ENCODE measurements at places on chromosomes 4 and X.

- no peak for DNase-seq
Measured at GRCh38 chr4:13851085-13851940, 223.8 kb upstream of the BOD1L1 start.

DNA sequence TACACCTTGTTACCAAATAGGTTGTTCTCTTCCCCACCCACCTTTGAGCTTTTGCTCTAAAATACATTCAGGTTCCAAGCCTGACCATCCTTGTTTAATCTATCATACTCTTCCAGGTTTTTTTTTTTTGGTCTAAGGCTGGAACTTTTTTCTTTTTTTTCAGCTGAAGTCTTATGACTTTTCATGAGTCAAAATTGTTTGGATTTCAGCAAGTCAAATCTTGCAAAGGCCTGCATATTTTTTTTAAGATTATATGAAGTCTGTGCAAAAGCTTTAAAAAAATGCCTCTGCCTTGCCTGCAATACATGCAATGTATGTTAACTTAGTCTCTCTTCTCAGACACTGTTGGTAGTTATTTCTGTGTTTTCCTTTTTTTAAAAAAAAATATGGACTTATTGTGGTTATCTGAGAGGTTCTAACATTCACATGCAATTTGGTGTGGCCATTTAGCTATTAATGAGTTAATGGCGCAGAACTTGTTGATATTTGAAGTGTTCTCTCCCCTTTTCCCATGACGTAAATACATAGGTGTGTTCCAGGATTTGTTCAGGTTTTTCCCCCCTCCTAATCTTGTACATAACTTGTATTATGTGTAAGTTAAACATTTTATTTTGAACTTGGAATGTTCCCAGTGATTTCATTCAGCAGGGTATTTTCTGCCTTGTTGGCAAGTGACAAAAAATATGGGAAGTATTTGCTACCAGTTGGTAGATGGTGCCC lies 58.7 kb downstream of the CCKAR start:
- peak; percentile 32 for DNase-seq

- DNase-seq = peak; percentile 22
Measured at GRCh38 chr4:108926061-108926460, 163.2 kb upstream of the ETNPPL start.

- DNase-seq = no peak
Measured at GRCh38 chrX:40065296-40066046, 32.3 kb downstream of the BCOR start.

DNA sequence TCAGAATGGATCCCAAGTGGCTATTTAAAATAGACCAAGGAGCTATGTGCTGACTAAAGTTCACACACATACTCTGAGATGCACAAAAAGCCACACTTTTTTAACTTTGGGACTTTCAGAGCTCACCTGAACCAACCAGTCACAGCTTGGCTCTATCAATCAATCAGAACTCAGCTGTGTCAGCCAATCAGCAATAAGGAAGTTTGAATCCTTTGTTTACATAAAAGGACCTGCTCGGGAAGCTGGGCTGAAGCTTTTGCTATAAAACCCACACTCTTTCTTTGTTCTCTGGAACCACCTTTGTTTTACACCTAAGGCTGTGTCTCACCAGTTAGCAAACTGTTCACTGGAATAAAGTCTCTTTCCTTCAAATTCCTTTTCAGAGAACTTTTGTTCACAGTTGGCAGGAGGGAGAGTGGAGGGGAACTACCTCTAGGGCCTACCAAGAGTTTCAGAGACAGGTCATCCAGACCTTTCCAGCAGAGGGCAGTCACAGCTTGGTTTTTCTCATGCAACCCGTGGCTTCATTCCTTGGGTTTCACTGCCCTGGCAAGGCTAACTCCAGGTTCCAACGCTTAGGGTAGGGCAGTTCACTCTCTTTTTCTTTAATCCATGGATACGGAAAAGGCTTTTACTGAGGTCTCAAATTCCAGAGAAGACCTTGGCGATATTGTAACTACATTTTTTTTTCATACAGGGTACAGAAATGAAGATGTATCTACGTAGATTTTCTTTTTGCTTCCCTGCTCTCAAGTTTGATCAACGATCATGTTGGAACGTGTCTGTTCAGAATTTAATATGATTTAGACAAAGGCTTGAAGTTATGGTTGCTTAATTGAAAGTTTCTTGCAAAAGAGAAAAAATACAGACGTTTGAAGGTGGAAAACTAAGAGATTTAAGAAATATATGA lies 80.7 kb downstream of the GPRIN3 start:
- peak; percentile 92 for DNase-seq

DNA sequence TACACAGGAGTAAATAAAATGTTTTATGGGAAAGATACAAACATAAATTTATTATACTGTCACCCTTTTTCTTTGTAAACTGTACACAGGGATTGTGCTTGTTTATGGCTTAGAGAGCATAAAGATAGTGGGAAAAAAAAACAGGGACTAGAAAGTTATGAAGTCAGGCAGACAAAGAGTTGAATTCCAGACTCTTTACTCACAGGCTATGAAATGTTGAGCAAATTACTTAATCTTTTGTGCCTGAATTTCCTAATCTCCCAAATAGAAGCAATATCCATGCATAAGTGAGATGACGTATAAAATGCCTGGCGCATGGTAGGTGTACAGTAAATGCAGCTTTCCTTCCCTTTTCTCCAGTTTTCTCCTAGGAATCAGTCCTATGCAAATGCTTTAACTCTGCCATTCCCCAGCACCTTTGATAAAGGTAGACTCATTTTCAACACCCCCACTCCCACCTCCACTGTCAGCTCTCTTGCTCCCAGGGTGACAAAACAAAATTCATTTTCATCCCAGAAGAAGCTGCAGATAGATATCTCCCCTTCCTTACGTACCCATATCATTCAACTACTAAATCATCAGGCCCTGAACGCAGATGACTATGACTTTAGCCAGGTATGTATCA lies 44.5 kb upstream of the BTC start:
- DNase-seq = peak; percentile 56

DNA sequence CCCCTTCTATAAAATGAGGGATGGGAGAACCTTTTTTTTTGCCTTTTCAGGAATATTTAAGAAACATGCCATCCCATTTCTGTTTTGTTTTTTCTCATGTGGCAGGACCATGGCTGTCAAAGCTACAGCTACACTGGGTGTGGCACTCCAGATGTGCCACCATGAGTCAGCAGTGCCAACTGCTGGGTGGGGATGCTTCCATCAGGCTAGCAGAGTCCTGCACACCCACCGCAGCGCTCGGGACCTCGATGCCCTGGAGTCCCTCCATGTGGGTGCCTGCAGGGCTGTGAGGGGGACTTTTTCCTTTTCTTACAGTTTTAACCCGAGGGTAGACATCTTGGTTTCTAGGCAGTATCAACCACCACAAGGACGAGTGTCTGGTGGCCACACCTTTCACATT lies 352.6 kb downstream of the NR3C2 start:
- DNase-seq = no peak

- DNase-seq = no peak
Measured at GRCh38 chrX:68686097-68686977, 38.9 kb downstream of the STARD8 start.

DNA sequence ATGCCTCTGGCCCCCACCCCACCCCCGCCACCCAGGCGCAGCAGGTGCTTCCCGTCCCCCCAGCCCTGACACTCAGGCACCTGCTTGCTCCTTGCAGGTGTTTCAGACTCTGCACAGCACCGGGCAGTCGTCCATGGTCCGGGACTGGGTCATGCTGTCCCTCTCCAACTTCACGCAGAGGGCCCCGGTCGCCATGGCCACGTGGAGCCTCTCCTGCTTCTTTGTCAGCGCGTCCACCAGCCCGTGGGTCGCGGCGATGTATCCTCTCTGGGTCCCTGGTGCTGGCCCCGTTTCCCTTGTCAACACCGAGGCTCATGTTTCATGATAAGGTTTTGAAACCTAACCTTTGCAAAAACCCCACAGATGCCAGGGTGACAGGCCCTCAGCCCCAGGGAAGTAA lies 10.2 kb upstream of the MSANTD1 start:
- no peak for DNase-seq

GRCh38 chr4:138858419-138858818 lies 157.2 kb upstream of the NOCT start:
- DNase-seq = no peak

- peak; percentile 71 for DNase-seq
Measured at GRCh38 chr4:3880615-3881120, 114.5 kb downstream of the ADRA2C start.

DNA sequence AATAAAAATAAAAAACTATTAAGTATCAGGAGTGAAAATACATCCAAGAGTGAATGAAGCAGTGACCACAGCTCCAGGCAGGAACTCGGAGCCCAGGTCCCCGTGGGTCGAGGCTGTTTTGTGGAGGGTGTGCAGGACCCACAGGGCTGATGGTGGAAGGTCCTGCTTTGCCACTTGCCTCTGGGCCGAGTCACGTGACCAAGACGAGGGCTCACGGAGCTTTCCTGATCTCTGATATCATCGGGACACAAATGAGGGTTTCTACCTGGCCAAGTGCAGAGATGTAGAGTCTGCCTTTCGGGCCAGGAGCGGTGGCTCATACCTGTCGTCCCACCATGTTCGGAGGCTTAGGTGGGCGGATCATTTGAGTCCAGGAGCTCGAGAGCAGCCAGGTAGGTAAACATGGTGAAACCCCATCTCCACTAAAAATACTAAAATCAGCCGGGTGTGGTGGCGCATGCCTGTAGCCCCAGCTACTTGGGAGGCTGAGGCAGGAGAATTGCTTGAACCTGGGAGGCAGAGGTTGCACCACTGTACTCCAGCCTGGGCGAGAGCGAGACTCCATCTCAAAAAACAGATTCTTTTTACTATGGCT lies 7.2 kb downstream of the SLC25A6 start:
- no peak for DNase-seq

- DNase-seq = no peak
Measured at GRCh38 chr4:112431158-112431557, 84.8 kb downstream of the NEUROG2 start.

- no peak for DNase-seq
Measured at GRCh38 chr4:5919571-5919970, 26.7 kb upstream of the CRMP1 start.

- DNase-seq = peak; percentile 94
Measured at GRCh38 chr4:123418351-123418931, 21.8 kb downstream of the SPRY1 start.

- DNase-seq = no peak
Measured at GRCh38 chr4:141016117-141016798, 117.0 kb downstream of the RNF150 start.

GRCh38 chr4:1048773-1049590 lies 37.6 kb downstream of the FGFRL1 start:
- DNase-seq = no peak

DNA sequence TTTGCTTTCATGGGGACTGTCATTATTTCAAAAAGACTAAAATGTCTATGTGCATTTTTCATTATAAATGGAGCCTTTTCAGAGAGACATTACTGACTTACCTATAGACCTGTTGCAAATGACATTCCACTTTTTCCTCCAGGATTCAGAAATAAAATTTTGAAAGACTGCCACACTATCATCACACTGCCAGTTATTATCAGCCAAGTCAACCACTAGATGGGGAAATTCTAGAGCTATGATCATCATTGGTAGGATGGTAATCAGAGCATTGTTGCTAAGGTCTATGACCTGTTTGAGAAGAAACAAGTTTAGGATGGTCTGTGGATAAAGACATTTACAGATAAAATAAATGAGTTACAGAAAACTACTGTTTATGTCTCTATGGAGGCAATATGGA lies 22.5 kb downstream of the LRRC66 start:
- DNase-seq = no peak

DNA sequence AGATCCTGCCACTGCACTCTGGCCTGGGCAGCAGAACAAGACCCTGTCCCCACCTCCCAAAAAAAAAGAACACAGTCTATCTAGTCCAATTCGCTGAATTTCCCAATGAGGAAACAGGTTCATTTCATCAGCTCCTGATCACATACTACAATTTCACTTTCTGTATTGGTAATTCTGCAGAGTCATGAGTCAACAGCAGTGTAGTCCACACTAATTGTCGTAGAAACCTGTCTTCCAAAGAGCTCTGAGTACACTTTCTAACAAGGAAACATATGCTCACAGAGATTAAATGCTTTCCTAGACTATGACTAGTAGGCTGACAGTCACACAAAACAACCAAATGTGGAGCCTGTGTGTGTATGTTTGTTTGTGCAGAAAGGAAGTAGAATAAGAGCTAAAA lies 91.9 kb downstream of the GPC4 start:
- DNase-seq = no peak

GRCh38 chr4:173769568-173769967 lies 239.5 kb upstream of the HAND2 start:
- no peak for DNase-seq

DNA sequence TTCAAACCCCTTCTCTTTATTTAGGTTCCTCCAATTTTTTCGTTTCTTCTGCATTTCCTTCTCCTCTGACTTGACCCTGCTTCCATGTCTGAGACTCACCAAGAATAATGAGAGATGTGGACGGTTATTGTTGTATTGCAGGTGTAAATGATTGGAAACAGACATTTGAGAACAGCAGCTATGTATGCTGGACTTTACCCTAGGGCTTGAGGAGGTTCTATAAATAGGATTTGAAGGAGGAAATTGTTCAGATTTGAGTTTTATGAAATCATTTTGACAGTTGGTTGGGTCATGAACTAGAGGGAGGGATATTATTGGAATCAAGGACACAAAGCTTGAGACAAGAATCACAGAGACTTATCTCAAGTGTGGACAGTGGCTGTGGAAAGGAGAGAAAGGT lies 614.6 kb upstream of the CPEB2 start:
- no peak for DNase-seq

DNA sequence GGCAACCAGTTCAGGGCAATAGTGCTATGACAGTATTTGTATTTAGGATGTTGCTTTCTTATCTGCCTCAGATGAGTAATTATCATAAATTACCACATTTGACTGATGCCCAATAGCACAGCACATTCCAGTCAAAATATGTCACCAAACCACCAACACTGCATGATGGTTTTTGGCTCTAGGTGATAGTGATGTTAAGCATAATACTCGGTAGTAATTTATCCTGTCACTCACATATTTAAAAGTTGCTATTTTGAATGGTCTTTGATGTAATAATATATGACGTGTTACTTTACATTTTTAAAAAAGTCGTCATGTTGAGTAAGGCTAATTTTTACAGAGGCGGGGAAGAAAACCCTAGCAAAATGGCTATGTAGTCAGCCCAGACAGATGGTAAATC lies 42.5 kb downstream of the UNC5C start:
- DNase-seq = no peak

- peak; percentile 58 for DNase-seq
Measured at GRCh38 chr4:147057611-147058190, 112.0 kb upstream of the TTC29 start.

- no peak for DNase-seq
Measured at GRCh38 chr4:107858158-107858742, 33.5 kb downstream of the SGMS2 start.
